ENCODE measurements at places on chromosomes 7 and 10.

DNA sequence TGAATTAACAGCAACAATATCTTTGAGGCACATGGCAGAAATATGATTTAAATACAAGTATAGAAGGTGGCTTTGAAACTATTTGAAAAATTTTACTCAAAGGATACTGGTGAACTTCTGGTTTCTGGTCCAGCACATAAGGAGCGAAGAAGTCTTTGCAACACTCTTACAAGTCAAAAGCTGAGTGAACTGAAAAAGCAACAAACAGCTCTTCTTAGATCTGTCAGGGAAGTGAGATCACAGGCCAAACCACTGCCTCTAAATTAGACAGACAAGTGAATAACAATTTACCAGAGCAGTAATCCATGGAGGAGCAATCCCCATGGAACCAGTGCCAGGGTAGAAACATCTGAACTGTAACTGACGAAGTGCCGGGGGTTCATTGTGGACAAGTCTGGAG lies 9.6 kb upstream of the VWC2 start:
- no peak for DNase-seq

- no peak for DNase-seq
These were observed 24.0 kb downstream of the VOPP1 start for GRCh38 chr7:55548295-55548731.

GRCh38 chr7:85184599-85185423 lies 2.0 kb downstream of the SEMA3D start:
- DNase-seq: no peak

GRCh38 chr10:68223535-68224165 lies 8.3 kb downstream of the ATOH7 start:
- DNase-seq: no peak

- no peak for DNase-seq
These were observed 53.1 kb upstream of the AQP1 start for GRCh38 chr7:30858576-30858975.

- DNase-seq: no peak
These were observed 234.7 kb upstream of the CACNA2D1 start for GRCh38 chr7:82678259-82678658.

DNA sequence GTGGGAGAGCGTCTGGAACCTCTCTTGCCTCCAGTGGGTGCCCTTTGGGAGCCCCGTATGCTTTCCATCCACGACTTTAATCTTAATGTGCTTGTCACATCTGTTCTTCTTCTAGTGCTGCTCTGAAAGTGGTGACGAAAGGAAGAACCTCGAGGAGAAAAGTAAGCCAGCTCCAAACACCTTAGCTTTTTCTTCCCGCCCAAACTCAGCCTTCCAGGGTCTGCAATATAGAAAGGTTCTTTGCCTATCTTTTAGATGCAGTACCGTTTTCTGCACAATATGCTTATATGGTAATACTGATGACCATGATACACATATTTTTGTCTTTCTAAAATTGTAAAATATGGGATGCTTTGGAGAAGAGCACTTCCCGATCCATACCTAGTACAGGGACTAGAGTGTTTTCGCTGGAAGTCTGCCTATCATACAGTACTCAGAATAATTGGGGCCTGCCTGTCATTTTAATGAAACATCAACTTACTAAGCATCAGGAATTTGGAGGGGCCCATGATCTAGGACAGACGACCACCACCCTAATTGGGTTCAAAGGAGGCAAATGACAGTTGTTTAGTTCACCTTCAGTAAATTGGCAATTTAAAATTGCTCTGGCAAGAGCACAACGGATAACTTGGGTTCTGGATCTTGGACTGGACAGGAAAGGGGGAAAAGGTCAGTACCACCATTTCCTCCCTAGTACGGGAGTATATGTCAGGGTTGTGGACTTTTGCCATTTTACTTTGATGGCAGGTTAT lies 884 bp downstream of the RINT1 start:
- no peak for DNase-seq

GRCh38 chr10:124119946-124120345 lies 26.5 kb upstream of the CHST15 start:
- DNase-seq: no peak

DNA sequence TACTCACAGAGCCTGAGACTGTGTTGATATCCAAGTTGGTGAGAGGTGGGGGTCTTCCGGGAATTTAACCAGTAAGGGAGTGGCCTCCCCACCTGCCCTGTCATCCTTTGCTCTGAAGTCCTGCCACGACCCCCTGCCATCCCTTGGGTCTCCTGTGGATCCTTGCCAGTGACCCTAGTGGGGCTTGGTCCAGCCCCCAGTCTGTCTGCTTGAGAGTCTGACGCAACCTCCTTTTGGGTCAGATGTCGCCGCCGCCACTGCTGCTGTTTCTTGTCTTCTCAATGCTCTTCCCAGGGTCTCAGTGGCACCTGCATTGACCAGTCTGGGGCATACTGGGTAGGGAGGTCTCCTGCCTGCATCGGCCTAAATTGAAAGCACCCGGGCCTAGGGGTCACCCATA lies 28.8 kb downstream of the PAX2 start:
- DNase-seq: no peak

- DNase-seq: no peak
These were observed 37.6 kb upstream of the PDCD4 start for GRCh38 chr10:110833941-110834628.

DNA sequence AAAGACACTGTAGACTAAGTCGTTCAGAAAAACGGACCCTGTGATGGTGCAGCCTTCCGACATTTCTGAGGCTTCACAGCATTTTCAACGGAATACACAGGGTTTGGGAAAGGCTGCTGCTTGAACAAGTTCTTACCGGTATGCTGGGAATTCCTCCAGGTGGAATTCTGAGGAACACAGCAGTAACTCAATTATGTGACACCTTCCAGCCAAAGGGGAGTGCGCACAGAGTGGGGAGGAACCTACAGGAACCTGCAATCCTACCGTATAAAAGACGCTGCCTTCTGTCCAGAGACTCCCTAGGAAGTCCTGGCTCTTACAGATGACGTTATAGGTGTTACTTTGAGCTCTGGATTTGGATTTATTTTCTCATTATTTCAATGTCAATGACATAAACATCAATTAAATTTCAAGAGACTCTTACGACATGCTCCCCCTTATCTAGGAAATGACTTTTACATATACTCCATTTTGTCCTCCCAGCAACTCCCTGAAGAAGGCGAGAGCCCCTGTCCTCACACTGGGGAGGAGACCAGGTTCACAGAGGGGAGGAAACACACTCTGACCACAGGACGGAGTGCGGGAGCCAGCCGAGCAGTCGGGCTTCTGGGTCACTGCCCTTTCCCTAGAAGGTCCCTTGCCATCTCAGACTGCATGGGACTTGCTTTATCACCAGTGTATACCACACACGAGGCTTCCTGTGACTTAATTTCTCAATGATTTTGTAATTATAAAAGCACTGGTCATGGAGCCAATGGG lies 27.9 kb downstream of the VIPR2 start:
- no peak for DNase-seq

- DNase-seq: no peak
These were observed 16.2 kb downstream of the LDB3 start for GRCh38 chr10:86684331-86685097.

DNA sequence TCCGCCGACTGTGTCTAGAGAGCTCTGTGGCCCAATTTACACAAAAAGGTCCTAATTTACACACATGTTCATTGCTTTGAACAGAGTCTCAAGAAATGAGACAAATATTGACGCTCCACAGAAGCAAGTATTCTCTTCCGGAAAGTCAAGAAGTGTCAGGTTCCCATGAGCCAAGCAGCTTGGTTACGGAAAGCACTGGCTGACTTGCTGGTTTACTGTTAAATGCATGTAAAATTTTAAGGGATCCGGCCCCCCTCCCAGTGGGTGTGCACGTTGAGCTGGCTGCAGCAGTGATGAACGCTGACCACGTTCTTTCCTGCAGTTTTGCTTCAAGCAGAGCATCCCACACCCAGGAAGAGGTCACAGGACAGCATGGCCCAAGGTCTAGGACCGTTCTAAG lies 76.8 kb downstream of the DIP2C start:
- DNase-seq: no peak

GRCh38 chr10:33114451-33114952 lies 156.5 kb upstream of the ITGB1 start:
- no peak for DNase-seq

DNA sequence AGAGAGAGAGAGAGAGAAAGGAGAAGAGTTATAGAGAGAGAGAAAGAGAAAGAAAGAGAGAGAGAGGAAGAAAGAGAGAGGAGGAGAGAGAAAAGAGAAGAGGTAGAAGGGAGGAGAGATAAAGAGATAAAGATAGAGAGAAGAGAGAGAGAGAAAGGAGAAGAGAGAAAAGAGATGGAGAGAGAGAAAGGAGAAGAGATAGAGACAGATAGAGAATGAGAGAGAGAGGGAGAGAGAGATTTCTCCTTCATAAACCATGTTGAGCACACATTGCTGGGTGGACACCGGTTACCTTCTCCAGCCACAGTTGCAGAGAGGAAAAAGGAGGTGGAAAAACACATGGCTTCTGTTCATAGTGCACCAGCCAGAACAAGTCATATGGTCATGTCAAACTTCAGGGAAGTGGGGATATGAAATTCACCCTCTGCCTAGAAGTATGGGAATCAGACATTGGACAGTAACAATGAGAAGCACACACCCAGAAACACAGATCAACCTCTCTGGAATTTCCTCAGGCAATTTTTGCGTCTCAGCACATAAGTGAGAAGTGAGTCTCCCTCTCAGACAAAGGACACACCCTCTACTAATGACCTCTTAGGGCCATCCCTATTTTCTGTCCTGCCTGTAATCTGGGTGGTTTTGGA lies 172.5 kb upstream of the SVIL start:
- no peak for DNase-seq

DNA sequence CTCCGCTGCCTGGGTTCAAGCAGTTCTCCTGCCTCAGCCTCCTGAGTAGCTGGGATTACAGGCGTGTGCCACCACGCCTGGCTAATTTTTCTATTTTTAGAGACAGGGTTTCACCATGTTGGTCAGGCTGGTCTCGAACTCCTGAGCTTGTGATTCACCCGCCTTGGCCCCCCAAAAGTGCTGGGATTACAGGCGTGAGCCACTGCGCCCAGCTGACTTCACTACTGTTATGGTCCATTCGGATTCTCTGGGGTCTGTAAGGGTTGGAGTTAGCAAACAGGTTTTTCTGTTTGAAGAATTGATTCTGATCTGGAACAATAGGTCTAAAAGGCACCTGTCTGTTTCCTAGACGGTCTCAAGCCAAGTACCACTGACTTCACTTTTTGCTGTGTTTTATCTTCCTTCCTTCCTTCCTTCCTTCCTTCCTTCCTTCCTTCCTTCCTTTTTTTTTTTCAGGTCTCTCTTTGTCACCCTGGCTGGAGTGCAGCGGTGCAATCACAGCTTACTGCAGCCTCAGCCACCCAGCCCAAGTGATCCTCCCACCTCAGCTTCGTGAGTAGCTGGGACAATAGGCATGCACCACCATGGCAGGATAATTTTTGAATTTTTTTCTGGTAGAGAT lies 192.2 kb downstream of the CAMK1D start:
- DNase-seq: no peak

DNA sequence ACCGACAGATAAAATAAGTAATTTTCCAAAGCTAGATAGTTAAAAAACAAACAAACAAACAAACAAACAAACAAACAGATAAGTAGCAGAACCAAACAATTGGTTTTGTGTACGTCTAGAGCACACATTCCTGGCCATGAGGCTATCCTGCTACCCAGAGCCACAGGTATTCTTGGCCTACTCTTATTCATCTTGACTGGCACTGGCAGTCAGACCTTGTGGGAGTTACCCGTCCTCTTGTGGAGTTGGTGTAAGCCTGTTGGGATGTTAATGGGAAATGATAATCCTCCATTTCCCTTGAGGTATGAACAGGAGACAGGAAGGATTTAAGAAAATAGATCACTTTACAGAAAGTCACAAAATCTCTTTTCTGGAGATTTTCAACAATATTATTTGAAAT lies 142.4 kb upstream of the MEOX2 start:
- DNase-seq: no peak

- DNase-seq: no peak
These were observed 49.6 kb downstream of the HIPK2 start for GRCh38 chr7:139728203-139728602.

DNA sequence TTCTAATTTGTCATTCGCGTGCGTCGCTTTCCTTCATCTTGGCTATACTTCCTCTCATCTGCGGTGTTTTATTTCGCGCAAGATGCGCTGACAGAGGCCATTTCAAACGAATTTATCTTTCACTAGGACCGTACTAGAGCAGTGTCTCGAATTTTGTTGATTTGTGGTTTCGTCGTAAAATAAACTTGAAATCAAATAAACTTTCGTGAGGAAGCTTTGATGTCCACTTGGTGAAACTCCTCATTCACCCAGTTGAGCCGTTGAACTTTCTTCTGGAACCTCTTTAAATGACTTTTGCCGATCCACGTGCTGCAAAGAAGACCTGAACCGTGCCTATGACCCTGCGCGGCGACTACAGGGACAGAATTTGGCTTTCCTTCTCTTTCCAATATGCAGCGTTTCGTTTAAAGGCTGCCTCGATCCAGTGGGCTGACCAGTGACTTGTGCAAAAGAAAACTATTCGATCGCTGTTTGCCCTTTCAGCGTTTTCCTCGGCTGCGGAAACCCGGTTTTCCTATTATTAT lies 163.9 kb upstream of the PPP1R3A start:
- no peak for DNase-seq

DNA sequence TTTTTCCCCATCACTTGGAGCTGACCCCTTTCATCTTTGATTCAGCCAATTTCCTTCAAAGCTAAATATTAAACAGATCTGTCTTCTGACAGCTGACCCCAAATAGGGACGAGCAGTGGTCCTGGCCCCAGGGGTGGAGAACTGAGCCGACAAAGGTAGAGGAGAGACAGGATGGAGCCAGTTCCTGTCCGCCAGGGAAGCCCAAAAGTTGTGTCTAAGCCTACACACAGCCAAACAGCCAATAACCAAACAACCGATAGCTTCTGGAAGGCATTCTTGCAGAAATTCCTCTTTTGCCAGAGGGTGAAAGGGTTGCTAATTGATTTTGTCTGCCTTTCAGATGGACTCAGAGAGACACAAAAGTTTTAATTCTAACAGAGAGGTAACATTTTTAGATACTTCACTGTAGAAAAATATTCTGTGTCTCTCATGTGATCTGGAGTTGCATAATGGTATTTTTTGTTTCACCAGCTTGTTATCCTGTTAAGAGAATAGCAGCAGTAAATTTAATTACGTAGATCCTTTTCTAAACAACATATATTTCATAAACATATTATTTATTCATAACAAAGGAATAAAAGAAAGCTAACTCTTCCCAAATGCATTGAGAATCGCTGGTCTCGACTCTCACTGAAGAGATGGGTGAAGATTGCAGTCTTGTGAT lies 161.7 kb upstream of the LYZL1 start:
- DNase-seq: no peak

DNA sequence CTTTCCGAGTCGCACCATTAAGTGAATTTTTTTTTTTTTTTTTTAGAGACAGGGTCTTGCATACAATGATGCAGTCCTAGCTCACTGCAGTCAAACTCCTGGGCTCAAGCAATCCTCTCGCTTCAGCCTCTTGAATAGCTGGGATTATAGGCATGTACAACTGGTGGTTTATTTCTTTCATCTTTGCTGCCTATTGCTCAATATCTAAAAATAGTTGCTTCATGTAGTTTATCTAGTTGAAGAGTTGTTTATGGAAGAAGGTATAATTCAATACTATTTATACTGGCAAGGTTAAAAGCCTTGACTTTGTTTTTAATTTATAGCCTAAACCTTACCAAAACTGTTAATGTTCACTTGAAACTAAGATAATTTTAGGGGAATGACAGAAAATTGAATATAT lies 66.9 kb downstream of the SEMA3D start:
- DNase-seq: no peak

Measured in effector CD8-positive, alpha-beta T cell (primary cell).